Natural killer cell (primary cell): ENCODE measurements at places on chromosomes 4 and X. TPM values are rescaled to one million over a fixed set of nuclear protein-coding genes. Genes with fewer than 3 reads are reported as not detected.

DNA sequence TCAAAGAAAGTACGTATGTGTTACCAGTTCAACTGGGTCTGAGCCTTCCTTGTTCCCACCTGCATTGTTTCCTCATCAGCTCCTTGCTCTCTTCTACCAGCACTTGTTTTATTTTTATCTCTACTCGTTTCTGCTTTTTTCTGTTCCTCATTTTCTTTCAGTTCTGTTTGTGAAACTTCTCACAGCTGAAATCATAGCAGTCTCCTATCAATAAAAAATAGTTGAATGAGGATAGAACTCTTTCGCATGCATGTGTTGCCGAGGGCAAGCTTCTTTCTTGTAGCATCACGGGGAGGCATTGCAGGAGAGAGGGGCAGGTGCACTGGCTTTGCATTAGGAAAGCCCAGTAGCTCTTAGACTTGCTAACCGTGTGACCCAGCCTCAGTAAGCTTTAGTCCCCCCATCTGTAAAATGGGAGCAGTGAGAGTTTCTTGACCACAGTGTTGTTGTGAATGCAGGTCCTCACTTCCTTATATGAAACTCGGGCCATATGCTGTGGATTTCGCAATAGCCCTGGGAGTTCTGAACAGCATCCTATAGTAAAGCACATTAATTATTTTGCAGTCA lies 24.7 kb downstream of the OFD1 start:
- no peak for DNase-seq
- peaks cover 6% of the 10 kb centered on the region for H3K4me1 ChIP-seq
- H3K27me3 ChIP-seq, result no peaks in the 10 kb centered on the region
- H3K27ac ChIP-seq, result peak overlapping the region; percentile 26
- no peak overlapping the region for H3K4me3 ChIP-seq

DNA sequence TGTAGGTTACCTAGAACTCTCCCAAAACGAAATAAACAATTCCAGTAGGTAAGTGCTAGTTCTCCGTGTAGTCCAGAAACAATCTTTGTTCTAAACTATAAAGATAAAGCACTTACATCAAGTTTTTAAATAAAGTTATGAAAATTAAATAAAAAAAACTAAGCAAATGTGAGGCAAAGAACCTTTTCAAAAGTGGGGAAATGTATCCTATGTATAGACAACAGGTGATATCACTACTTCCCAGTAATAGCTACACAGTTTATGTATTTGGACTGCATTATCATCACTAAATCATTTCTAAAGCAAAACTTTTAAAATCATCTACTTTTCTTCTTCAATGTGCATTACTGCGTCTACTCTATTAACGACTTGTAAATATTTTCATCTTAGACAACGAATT lies 2.0 kb downstream of the YTHDC1 start:
- H3K36me3 ChIP-seq, result no peaks in the 10 kb centered on the region
- H3K4me3 ChIP-seq, result peak overlapping the region; percentile 96
- no peak overlapping the region for H3K27ac ChIP-seq

Gene MCF2
- total RNA-seq, result 4.0 TPM

GRCh38 chr4:186695392-186695791 lies 28.3 kb downstream of the FAT1 start:
- H3K27ac ChIP-seq, result no peak overlapping the region
- H3K4me1 ChIP-seq, result no peaks in the 10 kb centered on the region
- H3K36me3 ChIP-seq, result no peaks in the 10 kb centered on the region
- no peak for DNase-seq
- H3K4me3 ChIP-seq, result no peak overlapping the region

Gene NUDT11
- total RNA-seq, result 3.1 TPM

DNA sequence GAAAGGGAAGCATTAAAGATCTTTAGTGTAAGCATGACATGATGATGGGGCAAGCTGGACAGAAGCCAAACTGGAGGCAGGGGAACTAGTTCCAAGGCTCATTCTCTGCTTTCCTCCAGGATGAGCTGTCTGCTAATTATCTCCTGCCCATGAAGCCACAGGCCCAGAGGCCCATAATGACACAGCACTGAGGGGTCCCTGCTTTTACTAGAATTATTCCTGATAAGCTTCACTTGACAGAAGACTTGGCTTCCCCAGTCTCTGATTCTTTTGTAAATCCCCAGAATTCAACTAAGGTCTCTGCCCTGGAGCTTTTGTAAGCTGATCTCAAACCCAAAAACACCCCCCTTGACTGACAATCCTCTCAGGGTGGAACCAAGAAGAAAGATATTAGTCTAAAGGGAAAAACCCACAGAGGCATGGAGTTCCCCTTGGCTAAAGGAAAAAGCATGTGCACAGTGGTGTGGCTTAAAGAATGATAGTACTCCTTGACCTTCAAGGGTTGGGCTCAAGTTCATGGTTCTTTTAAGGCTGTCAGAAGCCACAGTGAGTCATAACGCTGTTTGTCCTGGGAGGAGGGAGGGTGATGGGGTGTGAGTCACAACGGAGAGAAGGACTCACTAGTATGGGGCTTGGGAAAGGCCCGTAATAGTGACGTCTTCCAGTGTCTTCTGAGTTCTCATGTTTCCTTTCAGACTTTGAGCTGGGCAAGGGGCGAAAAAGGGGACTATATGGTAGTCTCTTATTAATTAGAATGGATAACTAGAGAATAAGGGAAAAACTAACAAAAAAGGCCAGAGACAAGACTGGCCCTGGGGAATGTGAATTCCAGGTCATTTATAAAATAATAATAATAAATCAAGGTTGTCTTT lies 146.0 kb upstream of the CPEB2 start:
- H3K27me3 ChIP-seq, result no peaks in the 10 kb centered on the region
- DNase-seq, result no peak
- H3K27ac ChIP-seq, result no peak overlapping the region
- H3K4me1 ChIP-seq, result no peaks in the 10 kb centered on the region

Gene ITIH6
- total RNA-seq, result not detected

- no peaks in the 10 kb centered on the region for H3K36me3 ChIP-seq
- peaks cover 2% of the 10 kb centered on the region for H3K27me3 ChIP-seq
- no peak for DNase-seq
- H3K4me3 ChIP-seq, result no peak overlapping the region
- H3K4me1 ChIP-seq, result no peaks in the 10 kb centered on the region
These were observed 108.2 kb upstream of the ADRA2C start for GRCh38 chr4:3657902-3658529.

- H3K4me1 ChIP-seq, result peaks cover 10% of the 10 kb centered on the region
- H3K27ac ChIP-seq, result no peak overlapping the region
- H3K36me3 ChIP-seq, result no peaks in the 10 kb centered on the region
- H3K27me3 ChIP-seq, result no peaks in the 10 kb centered on the region
These were observed 127.6 kb upstream of the GATB start for GRCh38 chr4:151888367-151888866.

Gene SSX3
- not detected for total RNA-seq
